Karpas-422 (cell line): ENCODE measurements at places on chromosomes 1 and 21. TPM values are rescaled to one million over a fixed set of nuclear protein-coding genes. Genes with fewer than 3 reads are reported as not detected.

DNA sequence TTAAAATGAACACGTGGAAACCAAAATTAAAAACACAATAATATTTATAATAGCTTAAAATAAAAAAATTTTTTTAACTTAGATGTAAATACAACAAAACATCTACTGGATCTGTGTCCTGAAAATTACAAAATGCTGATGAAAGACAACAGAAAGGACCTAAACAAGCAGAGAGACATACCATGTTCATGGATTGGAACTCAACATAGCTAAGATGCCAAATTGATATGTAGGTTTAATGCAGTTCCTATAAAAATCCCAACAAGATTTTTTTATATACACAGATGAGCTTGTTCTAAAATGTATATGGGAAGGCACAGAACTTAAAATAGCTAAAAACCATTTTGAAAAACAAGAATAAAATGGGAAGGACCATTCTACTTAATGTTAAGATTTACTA, 81.4 kb downstream of the TRIM11 start:
- no peak for DNase-seq

GRCh38 chr1:115660151-115660550, 18.4 kb downstream of the VANGL1 start:
- no peak for DNase-seq

DNA sequence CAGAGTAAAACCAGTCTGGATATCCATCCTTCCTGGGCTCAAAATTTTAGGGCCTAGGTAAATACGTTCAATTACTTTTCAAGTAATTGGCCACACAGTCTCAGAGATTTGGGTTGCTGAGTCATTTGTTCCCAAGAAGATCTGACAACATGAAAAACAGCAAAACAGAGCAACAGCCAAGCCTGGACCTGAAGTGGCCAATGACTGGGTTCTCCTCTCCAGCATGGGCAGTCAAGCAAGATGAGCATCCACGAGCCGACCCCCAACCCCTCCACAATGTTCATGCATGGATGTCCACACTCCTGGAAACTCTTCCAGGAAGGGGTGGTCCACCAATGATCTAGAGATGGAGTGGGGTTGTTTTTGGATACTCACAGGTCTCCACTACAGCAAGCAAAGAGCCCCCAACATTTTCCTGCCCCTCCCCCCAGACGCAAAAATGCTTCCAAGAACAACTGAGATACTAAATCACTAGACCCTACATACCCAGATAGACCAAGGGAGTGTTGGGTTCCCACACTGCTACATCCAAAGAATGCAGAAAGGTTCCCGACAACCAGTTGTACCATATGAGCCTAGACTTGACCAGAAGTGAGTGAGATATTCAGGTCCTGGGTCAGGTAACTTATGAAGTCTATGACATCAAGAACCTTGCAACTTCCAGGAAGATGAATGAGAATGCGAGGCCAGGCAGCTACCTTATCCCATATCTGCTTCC, 73.0 kb downstream of the CD46 start:
- peak; percentile 54 for DNase-seq

GRCh38 chr1:150964164-150964489, 10.5 kb downstream of the CERS2 start:
- DNase-seq, result no peak

DNA sequence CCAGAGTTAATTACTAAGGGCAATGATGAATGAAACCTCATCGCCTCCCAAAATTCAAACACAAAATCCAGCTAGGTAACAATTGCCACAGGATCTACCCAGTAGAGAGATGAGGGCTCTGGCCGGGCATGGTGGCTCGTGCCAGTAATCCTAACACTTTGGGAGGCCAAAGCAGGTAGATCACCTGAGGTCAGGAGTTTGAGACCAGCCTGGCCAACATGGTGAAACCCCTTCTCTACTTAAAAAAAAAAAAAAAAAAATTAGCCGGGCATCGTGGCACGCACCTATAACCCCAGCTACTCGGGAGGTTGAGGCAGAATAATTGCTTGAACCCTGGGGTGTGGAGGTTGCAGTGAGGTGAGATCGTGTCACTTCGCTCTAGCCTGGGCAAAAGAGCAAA, 15.8 kb downstream of the CD2 start:
- DNase-seq, result no peak

Gene TESK2
- total RNA-seq, result 1.3 and 1.5 TPM in 2 replicates

Gene MEAF6
- total RNA-seq, result 105 and 126 TPM in 2 replicates

Gene NGF
- not detected in 2 replicates for total RNA-seq
